Upper lobe of left lung (tissue), 6 donors: ENCODE measurements at places on chromosomes 12 and 14. TPM values are rescaled to one million over a fixed set of nuclear protein-coding genes. Genes with fewer than 3 reads are reported as not detected.

Gene PLCZ1
- not detected for total RNA-seq

Gene B4GALNT3
- 36.0 TPM for total RNA-seq

Gene RPL10L
- not detected for total RNA-seq

Gene SLC22A17
- total RNA-seq, result 13.7 TPM
